ENCODE measurements at places on chromosomes 5 and 9. TPM values are rescaled to one million over a fixed set of nuclear protein-coding genes. Genes with fewer than 3 reads are reported as not detected.

Gene FOXD4L6
- total RNA-seq, result not detected

DNA sequence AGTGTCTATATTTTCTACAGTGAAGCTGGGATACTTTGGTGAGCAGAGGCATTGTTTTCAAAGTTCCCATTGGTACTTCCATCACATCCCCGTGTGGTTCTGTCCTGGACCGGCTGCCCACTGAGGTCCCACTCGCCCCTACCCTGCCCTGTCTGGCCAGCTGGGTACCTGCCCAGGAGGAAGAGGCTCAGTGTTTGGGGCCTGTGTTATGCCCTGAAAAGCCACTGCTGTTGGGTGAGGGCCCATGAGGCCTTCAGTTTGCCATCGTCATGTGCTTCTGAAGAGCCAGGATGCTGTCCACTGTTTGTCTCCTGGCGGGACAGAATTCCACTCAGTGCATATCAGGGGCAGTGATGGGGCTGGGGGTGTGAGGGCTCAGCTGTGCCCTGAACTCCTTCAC, 2.6 kb upstream of the CEP72 start:
- DNase-seq, result no peak

DNA sequence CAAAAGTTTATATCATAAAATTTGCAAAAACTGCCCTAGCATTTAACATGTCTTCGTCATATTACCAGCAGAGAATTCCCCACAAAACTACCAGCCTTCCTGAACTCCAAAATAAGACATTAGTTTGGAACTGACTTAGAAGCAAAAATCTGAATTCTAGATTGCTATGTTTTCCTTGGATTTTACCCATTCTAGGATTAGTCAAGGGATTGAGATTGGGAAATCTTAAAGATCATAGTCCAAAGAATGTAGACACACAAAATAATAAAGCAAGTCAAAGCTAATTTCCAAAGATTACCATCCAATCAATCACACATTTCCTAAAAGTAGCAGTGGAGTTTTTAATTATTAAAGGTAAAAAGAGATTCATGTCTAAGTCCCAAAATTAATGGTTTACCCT, 138.2 kb downstream of the NFIB start:
- no peak for DNase-seq

DNA sequence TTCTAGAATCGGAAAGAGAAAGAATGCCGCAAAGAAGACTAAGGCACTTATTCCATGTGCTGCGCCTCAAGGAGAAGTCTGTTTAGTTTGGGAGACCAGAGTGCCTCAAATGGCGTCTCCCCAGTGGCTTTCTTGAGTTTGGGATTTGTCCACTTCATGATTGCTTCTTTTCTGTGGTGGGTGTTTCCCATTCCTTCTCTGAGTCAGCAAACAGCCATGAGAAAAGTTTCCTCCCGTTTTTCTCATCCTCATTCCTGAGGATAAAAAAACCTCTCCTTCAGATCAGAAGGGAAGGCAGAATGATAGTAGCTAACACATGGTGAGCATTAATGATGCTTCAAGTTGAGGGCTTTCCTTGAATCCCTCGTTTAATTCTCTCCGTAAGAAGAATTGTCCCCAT, 275.9 kb upstream of the WWC1 start:
- DNase-seq, result no peak

- no peak for DNase-seq
These were observed 14.2 kb downstream of the CCDC180 start for GRCh38 chr9:97321691-97322090.

DNA sequence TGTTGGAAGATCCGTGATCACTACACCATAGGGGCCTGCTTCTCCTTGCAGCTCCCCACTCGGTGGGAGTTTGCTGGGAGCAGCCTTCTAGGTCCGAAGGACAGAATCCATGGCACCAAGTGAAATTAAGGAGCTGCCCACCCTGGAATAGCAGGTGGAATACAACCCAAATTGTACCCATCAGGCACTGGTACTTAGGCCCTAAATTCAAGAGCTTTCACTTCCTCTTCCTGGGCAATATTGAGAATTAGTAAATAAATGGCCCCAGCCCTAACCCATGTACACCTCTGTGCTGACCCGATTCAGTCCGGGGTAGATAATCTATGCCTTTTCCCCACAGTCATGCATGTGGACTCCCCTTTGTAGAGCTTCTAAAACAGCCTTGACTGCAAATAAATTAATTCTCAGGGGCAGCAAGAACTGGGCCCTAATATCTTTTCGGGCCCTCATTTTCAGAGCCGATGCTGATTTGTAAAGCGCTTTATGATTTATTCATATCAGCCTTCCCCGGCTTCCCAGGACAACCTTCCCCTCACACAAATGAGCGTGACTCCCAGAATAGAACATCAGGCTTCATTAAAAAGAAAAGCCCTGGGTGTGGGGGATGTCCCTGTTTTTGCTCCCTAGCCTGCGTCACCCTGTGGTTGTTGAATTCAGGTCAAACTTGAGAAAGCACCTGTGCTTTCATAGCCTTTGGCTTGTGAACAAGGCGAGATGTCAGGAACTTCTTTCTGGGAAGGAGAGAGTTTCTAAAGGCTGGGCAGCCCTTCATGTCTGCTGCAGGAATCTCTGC, 126.1 kb upstream of the TBC1D2 start:
- DNase-seq, result no peak

Gene PPIC
- total RNA-seq, result 14.6 TPM

- peak; percentile 28 for DNase-seq
These were observed 25.8 kb upstream of the HSD17B3 start for GRCh38 chr9:96327694-96328352.

Gene RABEPK
- total RNA-seq, result 16.0 TPM

- no peak for DNase-seq
These were observed 774 bp upstream of the ADAMTS16 start for GRCh38 chr5:5139336-5139776.

Gene PCSK1
- 1.3 TPM for total RNA-seq

GRCh38 chr9:107874137-107874536, 384.6 kb upstream of the KLF4 start:
- no peak for DNase-seq

DNA sequence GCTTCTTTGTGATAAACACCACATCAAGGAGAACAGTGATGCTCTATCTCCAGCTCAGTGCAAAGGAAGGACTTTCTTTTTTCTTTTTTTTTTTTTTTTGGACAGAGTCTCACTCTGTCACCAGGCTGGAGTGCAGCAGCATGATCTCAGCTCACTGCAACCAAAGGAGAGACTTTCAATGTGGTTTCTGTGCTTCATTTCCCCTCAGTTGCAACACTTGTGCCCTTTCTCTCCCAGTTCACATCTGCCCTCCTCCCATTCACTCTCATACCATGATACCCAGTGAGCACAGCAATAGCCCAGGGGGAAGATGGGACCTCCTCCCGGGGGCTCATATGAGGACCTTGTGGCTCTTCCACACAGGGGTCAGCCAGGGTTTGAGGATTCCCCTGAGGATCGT, 110.0 kb downstream of the MTRR start:
- no peak for DNase-seq

Gene INPP5E
- 7.7 TPM for total RNA-seq

GRCh38 chr5:143488381-143488780, 84.9 kb upstream of the NR3C1 start:
- DNase-seq, result no peak

GRCh38 chr5:123708074-123708806, 196.3 kb downstream of the CSNK1G3 start:
- peak; percentile 55 for DNase-seq

Gene NUTM2F
- total RNA-seq, result not detected

GRCh38 chr9:19994296-19994695, 205.5 kb upstream of the SLC24A2 start:
- no peak for DNase-seq

DNA sequence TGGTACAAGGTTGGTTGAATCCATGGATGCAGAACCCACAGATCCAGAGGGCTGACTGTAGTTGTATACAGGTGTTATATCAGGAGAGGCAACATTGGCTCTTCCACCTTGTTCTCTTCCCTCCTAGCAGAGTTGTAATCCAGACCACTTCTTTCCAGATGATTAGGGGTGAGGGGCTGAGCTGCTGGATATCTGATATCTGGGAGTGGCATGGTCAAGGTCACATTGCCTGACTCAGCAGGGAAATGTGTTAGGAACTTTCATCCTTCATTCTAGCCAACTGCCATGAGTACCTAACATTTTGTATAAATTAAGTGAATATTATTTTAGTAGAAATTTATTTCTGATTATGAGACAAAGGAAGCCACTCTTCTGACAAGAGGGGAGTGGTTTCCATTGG, 7.3 kb downstream of the DAPK1 start:
- DNase-seq, result no peak

- no peak for DNase-seq
These were observed 41.2 kb downstream of the NSG2 start for GRCh38 chr5:174086751-174087150.

Gene FAM169A
- total RNA-seq, result 7.6 TPM

- no peak for DNase-seq
These were observed 7.1 kb upstream of the PLAC8L1 start for GRCh38 chr5:146112476-146112875.

GRCh38 chr9:133659516-133659915, 23.4 kb downstream of the DBH start:
- no peak for DNase-seq

DNA sequence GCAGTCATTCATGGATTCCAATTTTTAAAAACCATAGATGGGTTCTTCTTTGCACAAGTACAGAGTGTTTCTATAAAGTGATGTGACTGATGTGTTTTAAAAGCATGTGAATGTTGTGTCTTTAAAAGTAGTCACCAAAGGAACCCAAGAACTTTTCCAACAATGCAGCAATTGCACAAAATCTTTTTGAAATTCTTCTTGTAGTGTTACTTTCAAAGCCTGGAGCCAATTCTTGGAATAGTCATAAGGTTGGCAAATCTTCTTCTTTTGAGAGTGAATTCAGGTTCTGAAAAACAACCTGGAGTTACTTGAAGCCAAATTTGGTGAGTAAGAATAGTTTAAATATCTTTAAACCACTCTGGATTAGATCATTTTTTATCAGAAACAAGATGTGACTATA, 10.5 kb downstream of the GRAMD2B start:
- DNase-seq, result no peak

- no peak for DNase-seq
These were observed 1.8 kb upstream of the TARS1 start for GRCh38 chr5:33438996-33439395.

DNA sequence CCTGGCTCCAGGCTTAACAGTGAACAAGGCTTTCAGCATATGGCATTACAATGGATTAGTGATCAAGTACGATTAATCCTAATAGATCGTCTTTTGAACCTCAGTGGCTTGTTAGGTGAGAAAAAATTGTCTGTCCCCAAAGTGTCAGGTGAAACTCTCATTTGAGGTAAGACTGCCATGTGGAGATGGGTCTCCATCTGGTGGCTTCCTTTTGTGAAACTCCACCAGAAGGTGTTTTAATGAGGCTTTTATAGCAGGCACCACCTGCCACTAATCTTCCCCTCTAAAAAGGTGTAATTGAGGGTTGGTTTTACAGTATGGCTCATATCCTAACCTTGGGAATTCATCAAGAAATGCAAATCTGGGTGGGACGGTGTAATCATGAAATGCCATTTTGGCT, 471.1 kb upstream of the MPDZ start:
- DNase-seq, result no peak

- no peak for DNase-seq
These were observed 17.2 kb downstream of the EBF1 start for GRCh38 chr5:159082474-159082873.

Gene DCANP1
- total RNA-seq, result not detected

DNA sequence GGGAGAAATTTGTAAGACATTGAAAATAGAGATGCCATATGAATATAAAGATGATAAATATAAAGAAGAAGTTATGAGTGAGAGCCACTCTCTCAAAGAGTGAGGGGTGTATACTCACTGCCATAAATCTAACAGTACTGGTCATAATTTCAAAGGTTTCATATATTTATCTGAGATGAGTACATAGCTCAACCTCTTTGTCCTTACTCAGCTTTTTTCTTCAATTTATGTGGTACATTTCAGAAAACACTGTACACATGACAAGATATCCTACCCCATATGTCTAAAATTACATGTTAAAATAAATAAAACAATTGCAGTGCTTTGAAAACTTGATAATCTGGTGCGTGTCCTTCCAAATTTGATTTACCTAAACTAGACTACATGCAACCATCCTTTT, 5.2 kb upstream of the MCC start:
- no peak for DNase-seq

- DNase-seq, result peak; percentile 95
These were observed 48.9 kb downstream of the DYNC2I2 start for GRCh38 chr9:128607642-128608350.

GRCh38 chr9:90891308-90892040, 89.9 kb downstream of the SYK start:
- no peak for DNase-seq

Gene FAF2
- 62.3 TPM for total RNA-seq

Measured in adrenal gland (tissue), 19 donors.